Urinary bladder (tissue), 4 donors: ENCODE measurements at places on chromosomes 7 and 10. TPM values are rescaled to one million over a fixed set of nuclear protein-coding genes. Genes with fewer than 3 reads are reported as not detected.

Gene CYP3A7
- 0.06 TPM for polyA plus RNA-seq

Gene CALML5
- polyA plus RNA-seq: not detected

Gene AKR1B15
- 0.86 TPM for polyA plus RNA-seq

Gene PHKG1
- polyA plus RNA-seq: 13.0 TPM

Gene C10orf53
- polyA plus RNA-seq: not detected

Gene ZNF394
- 17.3 TPM for polyA plus RNA-seq

Gene INHBA
- 1.0 TPM for polyA plus RNA-seq

Gene AP3M1
- 28.5 TPM for polyA plus RNA-seq

Gene TDRD1
- 0.04 TPM for polyA plus RNA-seq

Gene LIPM
- polyA plus RNA-seq: not detected

Gene PAPSS2
- 10.2 TPM for polyA plus RNA-seq

Gene SFTPA1
- not detected for polyA plus RNA-seq

Gene FBXL13
- 0.38 TPM for polyA plus RNA-seq

Gene HTR7
- 2.1 TPM for polyA plus RNA-seq

Gene STK17A
- 5.4 TPM for polyA plus RNA-seq

Gene SLC26A5
- 0.43 TPM for polyA plus RNA-seq

Gene CPSF4
- polyA plus RNA-seq: 26.4 TPM

Gene DRGX
- polyA plus RNA-seq: 0.04 TPM

Gene LOXL4
- polyA plus RNA-seq: 6.6 TPM

Gene HOXA4
- polyA plus RNA-seq: 6.0 TPM

Gene FANK1
- polyA plus RNA-seq: 1.5 TPM

Gene PDE1C
- 15.9 TPM for polyA plus RNA-seq

Gene GPR22
- polyA plus RNA-seq: 0.10 TPM

Gene HOXA7
- polyA plus RNA-seq: 14.2 TPM

Gene LRIT1
- polyA plus RNA-seq: not detected

Gene ELFN1
- 3.2 TPM for polyA plus RNA-seq

Gene TCERG1L
- polyA plus RNA-seq: 0.11 TPM

Gene LIPF
- not detected for polyA plus RNA-seq

Gene NKX1-2
- not detected for polyA plus RNA-seq

Gene HIPK2
- polyA plus RNA-seq: 8.5 TPM

Gene OR6B1
- not detected for polyA plus RNA-seq

Gene CYP2C18
- 0.04 TPM for polyA plus RNA-seq

Gene ERCC6
- 5.9 TPM for polyA plus RNA-seq

Gene HYAL4
- not detected for polyA plus RNA-seq

Gene ELAPOR2
- 8.0 TPM for polyA plus RNA-seq

Gene GNAT3
- not detected for polyA plus RNA-seq

Gene TLL2
- 0.22 TPM for polyA plus RNA-seq

Gene TBC1D12
- 8.6 TPM for polyA plus RNA-seq

Gene DKK1
- polyA plus RNA-seq: 75.6 TPM

Gene GPR146
- polyA plus RNA-seq: 43.9 TPM

Gene MOGAT3
- polyA plus RNA-seq: not detected

Gene MAD1L1
- polyA plus RNA-seq: 27.4 TPM

Gene SGPL1
- polyA plus RNA-seq: 14.6 TPM

Gene C1QL3
- 0.05 TPM for polyA plus RNA-seq

Gene BICC1
- 5.7 TPM for polyA plus RNA-seq

Gene OR2A12
- polyA plus RNA-seq: not detected

Gene SPDYE16
- 0.23 TPM for polyA plus RNA-seq

Gene SPDYE2B
- polyA plus RNA-seq: not detected

Gene TSPAN33
- 15.6 TPM for polyA plus RNA-seq
